Thyroid gland (tissue), 4 donors: ENCODE measurements at places on chromosomes 6 and 20. TPM values are rescaled to one million over a fixed set of nuclear protein-coding genes. Genes with fewer than 3 reads are reported as not detected.

DNA sequence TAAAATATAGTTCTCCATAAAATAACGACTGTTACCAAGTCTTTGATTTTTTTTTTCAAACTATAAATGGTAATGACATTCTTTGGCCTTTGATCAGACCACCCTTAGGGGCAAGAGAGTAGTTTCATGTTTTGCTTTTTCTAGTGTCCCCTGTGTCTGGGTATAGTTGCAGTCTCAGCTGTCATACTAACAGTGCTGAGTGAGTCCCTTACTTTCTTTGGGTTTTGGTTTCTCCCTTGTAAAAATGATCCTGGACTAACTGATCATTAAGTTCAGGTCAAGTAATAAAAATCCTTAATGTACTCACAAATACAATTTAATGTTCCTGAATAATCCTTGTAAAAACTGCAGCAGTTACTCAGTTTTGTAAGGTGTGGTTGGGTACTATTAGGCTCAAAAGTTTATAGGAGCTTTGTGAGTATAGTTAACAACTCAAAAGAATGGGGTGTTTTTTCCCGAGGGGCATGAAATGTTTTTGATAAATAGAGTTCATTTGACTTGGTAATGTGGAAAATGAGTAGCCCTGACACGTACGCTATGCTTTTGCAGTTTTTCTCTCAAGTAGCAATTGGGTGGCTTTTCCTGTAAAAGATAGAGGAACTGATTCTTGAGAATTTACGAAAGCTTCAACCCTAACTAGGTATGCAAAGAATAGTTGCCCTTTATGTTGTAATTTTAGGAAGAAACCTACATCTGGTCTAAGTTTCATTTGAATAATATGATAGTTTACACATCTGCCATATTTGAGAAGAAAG is 6.2 kb downstream of the PTPN1 start:
- DNase-seq, result no peak

DNA sequence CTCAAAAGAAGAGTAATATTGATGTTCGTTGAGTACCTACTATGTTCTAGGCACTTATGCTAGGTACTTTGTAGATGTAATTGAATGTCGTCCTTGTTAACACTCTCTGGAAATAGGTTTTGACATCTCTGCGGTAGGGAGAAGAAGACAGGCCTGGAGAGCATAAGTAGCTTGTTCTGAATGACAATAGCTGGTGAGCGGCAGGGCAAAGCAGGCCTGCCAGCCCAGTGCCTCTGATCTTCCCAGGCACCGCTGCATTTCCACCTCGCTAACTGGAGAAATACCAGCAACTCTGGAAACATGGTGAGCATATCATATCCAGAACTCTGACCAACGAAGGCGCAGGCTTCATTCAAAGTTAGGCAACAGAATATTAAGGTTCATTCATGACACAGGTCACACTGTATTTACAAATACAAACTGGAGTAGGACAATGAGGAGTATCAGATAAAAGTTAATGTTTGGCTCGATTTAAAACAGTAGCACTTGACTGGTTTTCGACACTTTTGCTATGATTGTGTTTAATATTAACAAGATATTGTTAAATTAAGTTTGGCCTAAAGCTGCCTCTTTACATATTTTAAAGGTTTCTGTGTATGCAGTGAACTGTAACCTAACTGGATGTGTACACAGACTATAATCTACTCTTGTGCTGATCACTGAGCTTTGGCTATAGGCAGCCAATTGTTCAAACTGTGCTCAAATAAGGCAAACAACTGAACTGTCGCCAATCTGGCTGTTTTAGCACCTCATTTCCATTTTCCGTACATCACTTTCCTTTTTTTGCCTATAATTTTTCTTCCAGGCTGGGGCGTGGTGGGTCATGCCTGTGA is 54.1 kb downstream of the PPP1R3G start:
- DNase-seq, result peak; percentile 63

DNA sequence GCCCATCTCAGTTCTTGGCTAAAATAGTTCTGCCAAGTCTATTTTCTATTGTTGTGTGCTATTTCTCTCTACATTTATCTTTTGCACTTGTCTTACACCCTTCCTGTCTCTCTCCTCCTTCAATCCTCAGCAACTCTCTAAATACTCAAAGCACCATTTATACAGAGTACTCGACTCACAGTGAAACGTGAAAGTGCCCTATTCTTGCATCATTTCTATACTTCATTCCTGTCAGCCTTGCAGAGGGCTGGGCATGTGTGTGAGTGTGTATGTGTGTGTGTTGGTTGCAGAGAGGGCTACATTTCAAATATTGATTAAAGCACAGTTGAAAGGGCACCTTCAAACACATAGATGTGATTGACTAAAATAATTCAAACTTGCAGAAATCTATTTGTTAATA is 373.2 kb upstream of the MANEA start:
- no peak for DNase-seq

DNA sequence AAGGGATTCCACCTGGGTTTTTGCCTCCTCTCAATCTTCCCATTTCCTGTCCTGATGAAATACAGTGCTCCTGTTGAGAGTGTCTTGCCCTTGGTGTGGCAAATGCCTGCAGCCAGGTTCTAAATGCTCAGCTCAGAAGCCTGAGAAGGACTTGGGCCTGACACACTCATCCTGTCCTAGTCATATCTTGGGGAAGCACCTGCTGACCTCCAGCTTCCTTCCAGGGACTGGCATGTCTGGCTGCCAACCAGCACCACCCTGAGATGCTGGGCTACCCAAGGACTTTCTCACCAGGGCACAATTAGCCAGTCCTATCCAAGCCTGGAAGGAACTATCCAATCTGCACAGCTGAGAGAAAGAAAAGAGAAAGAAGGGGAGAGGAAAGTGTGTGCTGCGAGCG is 43.4 kb downstream of the LRFN2 start:
- no peak for DNase-seq

The CEP85L gene
- total RNA-seq, result 18.1 TPM

DNA sequence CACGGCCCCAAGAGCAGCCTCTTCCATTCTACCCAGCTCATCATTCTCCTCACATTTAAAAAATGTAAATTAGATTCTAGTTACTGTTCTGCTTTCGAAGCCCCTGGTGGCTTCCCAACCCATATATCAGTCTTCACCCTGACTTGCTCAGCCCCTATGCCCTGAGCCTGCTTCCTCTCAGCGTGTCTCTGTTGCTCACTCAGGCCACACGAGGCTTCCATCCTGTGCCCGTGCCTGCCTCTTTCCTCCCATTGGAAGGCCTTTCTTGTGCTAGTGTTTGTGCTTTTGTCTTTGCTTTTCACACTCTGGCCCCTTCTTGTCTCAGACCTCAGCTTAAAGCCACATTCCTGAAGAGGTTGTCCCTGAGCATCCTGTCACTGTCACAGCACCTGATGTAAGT is 78.1 kb downstream of the AFDN start:
- DNase-seq, result no peak

The BMP2 gene
- total RNA-seq, result 21.1 TPM

DNA sequence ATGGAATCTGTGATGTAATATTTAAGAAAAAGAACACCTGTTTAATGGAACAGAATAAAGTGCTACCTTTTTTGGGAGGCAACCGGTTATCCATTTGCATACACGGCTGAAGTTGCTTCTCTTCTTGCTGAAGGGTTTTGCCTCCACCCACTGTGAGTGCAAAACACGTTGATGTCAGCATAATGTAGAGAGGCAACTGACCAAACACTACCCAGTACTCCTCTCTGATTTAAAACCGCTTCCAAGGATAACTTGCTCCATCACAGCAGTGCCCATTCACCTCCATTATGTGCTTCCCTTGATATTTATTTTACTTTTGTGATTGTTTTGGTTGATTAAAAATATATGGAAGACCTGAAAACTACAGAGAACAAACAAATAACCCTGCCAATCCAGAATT is 1.4 kb downstream of the SLC17A1 start:
- no peak for DNase-seq

The MYB gene
- not detected for total RNA-seq

The SS18L1 gene
- 12.3 TPM for total RNA-seq

The TRIM15 gene
- not detected for total RNA-seq

DNA sequence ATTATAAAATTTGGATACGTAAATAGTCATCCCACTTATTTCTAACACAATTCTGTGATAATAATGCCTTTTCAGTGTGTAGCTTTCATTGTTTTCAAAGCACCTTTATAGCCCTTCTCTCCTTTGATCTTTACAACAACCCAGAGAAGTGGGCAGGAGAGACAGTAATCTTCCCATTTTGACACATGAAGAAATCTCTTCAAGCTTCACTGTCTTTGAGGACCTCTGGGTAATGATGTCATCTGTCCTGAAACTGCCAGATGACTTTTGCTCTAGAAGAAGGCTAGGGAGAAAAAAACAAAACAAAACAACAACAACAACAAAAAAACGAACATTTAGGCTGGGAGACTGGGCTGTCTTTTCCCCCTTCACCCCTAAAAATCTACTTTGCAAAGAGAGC is 203.0 kb downstream of the KCNQ5 start:
- DNase-seq, result no peak

DNA sequence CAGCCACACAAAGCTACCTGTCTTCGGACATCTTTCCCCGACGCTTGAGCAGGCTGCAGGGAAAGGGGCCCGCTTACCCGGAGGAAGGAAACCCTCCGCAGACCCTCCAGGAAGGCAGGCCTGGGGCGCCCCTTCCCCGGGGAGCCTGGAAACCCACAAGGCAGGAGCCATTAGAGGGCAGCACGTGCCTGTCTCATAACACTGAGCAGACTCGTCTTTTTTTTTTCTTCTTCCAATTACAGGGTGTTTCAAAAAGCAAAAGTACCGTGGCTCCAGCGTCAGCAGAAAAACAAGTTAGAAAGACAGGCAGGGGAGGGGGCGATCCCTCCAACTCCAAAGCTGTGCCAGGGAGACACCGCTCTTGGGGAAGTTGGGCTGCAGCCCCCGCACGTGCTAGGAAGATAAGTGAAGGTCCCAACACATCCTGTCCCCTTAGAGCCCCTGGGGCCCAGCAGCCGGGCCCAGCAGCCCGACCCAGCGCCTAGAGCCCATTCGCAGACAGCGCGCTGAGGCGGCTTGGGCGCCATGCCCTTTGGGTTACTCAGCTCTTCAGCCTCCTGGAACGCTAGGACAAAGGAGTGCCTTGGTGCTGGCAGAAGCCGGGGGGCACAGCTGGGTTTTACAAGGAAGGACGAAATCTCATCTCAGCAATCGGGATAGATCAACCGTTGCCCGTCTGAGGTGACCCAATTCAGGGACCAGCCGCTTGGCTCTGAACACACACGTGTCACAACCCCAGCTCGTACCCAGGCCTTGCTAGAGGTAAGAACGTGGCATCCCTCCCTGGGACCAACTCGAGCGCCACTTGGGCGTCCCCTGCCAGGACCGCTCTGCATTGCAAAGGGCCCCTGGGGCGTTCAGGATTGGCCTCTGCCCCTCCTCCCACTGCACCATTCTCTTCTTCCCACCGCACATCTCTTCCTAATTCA is 136.3 kb downstream of the LY86 start:
- peak; percentile 83 for DNase-seq

DNA sequence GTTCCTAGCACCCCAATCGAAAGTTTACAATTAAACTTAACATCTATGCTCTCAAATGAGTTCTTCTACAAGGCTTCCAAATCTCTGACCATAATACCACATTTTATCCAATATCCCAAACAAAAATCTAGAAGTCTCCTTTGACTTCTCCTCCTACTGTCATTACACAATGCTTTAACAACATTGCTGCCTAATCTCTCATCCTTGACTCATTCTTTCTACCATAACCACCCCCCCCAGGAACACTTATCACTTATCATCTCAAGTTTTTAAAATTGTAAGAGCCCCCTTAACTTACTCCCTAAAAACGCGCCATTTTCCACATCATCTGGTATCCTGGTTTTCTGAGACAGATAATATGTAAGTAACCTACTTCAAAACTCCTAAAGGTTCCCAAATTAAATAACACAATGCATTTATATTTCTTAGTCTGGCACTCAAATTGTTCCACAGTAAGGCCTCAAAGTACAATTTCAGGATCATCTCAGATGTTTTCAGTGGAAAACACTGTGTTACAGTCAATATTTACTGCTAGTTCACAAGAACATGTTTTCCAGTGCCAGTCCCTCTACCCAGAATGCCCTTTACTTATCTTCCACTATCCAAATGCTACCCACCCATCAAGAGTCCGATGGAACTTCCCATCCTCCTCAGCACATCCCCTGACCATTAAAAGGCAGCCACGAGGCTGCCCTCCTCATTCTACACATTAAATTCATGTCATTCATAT is 308.2 kb upstream of the THEMIS start:
- DNase-seq, result no peak

The TRAPPC3L gene
- total RNA-seq, result 0.13 TPM

DNA sequence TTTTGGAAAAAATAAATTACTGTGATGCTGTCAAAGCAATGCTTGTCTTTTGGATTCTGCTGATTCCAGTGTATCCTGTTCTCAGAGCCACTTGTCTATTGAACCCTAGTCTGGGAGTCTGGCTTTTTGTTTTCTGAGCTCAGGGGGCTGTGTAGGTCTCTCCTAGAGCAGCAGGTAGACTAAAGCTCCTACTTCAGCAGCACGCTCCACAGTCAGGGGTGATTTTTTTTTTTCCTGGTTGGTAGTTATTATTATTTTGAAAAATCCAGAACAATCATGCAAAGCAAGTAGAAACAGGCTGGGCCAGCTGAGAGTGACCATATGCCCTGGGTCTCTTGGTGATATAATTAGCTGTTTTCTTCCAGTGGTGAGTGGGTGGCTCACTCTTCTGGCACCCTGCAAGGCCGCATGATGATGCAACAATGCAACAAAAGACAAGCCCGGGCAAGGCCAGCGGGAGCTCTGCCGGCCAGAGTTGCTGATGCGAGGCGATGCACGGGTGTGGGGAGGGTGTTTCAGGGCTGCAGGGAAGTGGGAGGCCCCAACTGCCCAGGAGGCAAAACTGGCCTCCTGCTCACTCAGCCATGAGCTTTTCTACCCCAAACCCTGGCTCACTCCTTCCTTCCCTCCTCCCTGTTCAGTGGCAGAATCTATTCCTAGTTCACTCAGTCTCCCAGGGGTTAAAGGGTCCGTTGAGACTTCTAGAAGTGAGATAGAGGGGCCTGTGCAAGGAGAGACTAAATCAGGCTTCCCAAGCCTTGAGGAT is 11.5 kb upstream of the CDKN1A start:
- DNase-seq, result peak; percentile 92

GRCh38 chr20:60883496-60883895 is 368.6 kb upstream of the CDH4 start:
- no peak for DNase-seq

DNA sequence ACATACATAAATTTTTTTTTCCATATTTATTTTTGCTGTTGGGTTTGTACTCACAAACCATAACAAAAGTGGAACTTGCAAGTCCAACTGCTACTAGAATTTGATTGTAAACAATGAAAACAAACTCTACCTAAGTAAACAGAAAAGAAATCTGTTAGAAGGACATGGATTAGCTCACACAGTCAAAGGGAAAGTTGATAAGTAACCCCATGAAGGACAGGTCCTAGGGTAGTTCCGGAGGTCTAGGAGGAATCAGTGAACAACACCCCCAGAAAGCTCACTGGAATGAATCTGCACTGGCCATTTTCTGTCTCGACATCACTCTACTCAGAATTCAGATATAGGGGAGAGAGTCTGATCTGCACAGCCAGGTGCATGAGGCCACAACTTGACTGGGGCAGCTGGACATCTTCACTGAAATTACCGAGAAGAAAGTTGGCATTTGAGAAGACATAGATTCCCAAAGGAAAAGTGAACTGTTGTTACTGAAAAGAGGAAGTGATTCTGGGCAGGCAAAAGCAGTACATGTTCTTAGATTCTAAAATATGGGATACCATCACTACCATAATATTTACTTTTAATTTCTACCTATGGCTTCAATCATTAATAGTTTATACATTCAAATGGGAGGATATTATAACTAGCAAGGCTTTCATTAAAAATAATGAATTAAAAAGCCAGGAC is 76.4 kb downstream of the HMGN3 start:
- no peak for DNase-seq
